ENCODE measurements at places on chromosomes 11 and 22. TPM values are rescaled to one million over a fixed set of nuclear protein-coding genes. Genes with fewer than 3 reads are reported as not detected.
A peak's percentile ranks its signal among the peaks of the same experiment; 100 is the strongest.

Gene CXCR5
- total RNA-seq, result 0.08 TPM

Gene CRYBB2
- total RNA-seq, result not detected

Gene GDPD4
- not detected for total RNA-seq

Gene OR56B1
- total RNA-seq, result 0.16 TPM

- H3K36me3 ChIP-seq, result no peaks in the 10 kb centered on the region
- H3K27ac ChIP-seq, result no peak overlapping the region
- peaks cover 5% of the 10 kb centered on the region for H3K4me1 ChIP-seq
- no peak for DNase-seq
These were observed 657.7 kb downstream of the OPCML start for GRCh38 chr11:132874638-132875037.

DNA sequence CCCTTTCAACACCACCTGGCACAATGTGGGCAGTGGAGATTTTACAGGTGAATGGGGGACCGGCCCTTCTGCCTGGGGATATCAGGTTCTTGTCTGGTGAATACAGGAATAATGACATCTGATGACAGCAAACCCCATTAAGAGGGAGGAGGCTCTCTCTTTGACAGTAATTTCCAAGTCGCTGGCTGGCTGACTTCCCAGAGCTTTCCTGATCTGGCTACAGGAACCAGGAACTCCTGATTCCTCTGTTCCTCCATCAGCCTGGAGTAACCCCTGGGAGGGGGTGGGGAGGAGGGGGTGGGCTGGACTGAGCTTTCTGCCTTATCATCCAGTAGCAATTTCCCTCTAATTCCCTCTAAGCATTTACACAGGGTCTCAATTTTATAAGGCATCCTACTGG is 3.7 kb upstream of the MIEF1 start:
- no peak overlapping the region for H3K4me3 ChIP-seq
- no peak overlapping the region for H3K27ac ChIP-seq
- peaks cover 34% of the 10 kb centered on the region for H3K4me1 ChIP-seq
- no peak for DNase-seq

DNA sequence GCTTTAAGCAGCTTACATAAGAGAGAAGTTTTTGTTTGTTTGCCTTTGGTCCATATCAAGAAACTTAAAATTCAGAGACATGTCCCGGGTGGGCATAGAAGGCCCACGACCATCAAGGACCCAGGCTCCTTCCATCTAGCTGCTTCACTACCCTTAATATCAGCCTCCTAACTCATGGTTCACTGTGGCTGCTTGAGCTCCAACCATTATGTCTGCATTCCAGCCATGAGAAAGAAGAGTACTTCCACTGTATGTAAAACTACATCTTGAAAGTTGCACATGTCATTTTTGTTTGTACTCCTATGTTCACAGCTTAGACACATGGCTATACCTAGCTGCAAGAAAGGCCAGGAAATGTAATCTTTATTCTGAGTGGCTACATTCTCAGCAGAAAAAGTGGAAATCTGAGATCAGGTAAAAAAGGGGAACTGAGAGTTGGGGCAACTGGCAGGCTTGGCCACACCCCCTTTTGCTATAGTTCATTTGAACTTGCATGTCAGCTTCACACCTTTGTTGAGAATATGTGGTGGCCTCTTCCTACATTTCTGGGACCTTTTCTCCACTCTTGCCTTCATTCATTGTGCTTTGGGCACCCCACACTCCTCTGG is 81.3 kb upstream of the TP53I11 start:
- H3K36me3 ChIP-seq, result no peaks in the 10 kb centered on the region
- H3K27ac ChIP-seq, result no peak overlapping the region
- no peak overlapping the region for H3K4me3 ChIP-seq
- no peak for DNase-seq
- H3K4me1 ChIP-seq, result no peaks in the 10 kb centered on the region

- DNase-seq, result peak; percentile 61
- no peak overlapping the region for H3K4me3 ChIP-seq
- peaks cover 5% of the 10 kb centered on the region for H3K36me3 ChIP-seq
- H3K27me3 ChIP-seq, result no peaks in the 10 kb centered on the region
- H3K4me1 ChIP-seq, result peaks cover 30% of the 10 kb centered on the region
These were observed 16.0 kb downstream of the ZMAT5 start for GRCh38 chr22:29750559-29751538.

DNA sequence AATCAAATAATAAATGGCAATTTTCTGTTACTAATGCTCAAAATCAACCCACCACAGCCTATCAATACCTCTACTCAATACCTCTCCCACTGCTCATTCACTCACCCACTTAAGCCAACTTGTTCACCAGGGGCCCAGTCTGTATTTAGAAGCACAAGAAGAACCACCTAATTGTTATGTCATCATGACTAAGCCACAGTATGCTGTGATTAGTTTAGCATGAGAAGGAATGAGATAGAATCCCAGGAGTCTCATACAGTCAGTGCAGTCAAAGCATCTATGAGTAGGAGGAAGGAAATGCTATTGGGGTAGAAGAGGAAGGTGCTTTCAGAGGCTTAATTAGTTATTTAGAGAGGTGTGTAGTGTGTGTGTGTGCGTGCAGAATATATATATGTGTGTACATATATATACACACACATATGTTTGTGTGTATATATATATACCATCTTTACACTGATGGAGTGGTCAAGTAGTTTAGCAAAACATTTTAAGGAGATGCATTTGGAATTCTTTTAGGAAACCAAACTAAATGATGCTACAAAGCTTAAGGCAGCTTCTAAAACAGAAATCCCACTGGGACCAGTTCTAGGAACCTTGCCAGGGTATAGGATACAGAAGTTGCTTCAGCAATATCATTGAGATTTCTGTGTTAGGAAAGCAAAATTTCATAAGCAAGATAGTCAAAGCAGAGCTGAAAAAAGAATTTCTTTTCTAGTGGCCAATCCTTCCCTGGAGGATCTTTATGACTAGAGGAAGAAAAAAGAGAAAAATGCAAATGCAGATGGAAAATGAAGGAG is 27.5 kb downstream of the KCNA4 start:
- H3K36me3 ChIP-seq, result no peaks in the 10 kb centered on the region
- no peak for DNase-seq
- no peak overlapping the region for H3K4me3 ChIP-seq
- no peak overlapping the region for H3K27ac ChIP-seq

- no peak overlapping the region for H3K27ac ChIP-seq
- peak; percentile 35 for DNase-seq
- H3K4me3 ChIP-seq, result no peak overlapping the region
- H3K36me3 ChIP-seq, result no peaks in the 10 kb centered on the region
These were observed 24.9 kb upstream of the CBX7 start for GRCh38 chr22:39177456-39177775.

Data from activated CD8-positive, alpha-beta T cell treated with anti-CD3 and anti-CD28 coated beads, Interleukin-2, amount 10 ng/mL, durations not matched to agents 7 days and 5 days (primary cell).